ENCODE measurements at places on chromosomes 5 and 9.

- DNase-seq: no peak
Measured at GRCh38 chr9:38286357-38286756, 106.1 kb upstream of the ALDH1B1 start.

DNA sequence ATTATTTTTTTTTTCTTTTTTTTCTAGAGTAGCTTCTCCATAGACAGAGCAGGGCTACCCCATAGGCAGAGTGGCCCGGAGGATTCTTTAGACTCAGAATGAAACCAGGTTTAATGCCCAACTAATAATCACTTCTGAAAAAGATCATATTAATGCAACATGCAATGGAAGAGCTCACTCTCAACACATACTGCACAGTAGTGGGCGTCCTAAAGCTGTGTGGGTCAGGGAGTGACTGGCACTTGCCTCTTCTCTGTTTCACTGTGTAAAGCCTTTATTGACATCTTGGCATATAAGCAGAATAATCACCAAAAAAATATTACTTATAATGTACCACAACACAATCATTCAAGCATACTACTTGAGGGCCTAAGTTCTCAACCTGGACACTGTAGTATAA is 11.1 kb downstream of the PWWP2A start:
- no peak for DNase-seq

- peak; percentile 47 for DNase-seq
Measured at GRCh38 chr5:132294728-132295504, 722 bp downstream of the SLC22A4 start.

DNA sequence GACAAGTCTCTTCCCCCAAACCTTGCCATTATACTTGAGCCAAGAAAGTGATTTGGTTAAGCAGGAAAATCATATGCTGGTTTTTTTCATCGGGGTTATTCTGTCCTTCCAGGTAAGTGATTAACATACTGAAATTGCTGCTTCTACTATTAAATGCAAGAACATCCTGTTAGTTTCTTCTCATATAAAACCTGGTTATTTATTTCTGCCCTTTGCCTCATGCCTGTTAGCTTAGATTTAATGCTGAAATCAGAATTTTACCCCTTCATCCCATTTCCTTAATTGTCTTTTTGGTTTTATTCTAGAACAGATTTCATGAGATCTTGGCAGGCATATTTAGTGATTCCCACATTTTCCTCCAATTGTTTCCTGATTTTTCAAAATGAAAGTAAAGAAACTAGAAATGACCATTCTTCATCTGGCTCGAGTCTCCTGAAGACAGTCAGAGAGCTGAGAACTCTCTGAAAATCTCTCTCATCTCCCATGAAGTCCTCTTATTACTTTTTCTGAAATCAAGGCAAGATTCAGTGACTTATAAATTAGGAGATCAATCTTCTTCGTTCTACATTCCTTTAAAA is 132.9 kb downstream of the NFIB start:
- no peak for DNase-seq

DNA sequence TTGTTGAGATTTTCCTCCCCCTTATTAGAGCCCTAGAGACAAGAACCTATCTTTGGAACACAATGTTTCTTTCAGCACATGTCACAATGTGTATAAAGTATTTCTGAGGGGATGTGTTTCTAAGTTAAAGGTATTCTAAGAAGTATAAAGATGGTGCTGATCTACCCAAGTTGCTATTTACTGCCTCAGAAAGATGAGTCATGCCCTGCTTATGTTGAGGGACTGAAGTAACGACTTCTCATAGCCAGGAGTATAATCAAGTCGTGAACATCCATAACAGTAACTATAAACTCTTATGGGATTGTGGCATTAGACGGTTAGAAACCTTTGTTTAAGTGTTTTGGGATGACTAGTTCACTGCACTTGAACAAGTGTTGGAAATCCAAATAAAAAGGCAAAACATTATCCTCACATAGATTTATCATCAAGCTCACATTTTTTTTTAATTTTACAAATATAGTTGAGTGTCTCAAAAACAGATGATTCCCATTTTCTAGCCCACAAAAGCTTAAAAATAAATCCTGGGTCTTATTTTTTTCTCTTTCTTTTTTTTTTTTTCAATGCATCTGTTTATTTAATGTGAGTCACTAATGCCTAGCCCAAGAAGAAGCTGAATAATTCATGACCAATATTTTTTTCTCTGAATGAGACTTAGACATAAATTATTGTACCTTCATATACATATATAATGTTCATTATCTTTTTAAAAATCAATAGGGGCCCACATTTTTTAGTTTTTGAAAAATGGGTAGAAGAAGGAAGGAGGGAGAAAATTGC is 12.2 kb upstream of the TMEM252 start:
- DNase-seq: no peak

DNA sequence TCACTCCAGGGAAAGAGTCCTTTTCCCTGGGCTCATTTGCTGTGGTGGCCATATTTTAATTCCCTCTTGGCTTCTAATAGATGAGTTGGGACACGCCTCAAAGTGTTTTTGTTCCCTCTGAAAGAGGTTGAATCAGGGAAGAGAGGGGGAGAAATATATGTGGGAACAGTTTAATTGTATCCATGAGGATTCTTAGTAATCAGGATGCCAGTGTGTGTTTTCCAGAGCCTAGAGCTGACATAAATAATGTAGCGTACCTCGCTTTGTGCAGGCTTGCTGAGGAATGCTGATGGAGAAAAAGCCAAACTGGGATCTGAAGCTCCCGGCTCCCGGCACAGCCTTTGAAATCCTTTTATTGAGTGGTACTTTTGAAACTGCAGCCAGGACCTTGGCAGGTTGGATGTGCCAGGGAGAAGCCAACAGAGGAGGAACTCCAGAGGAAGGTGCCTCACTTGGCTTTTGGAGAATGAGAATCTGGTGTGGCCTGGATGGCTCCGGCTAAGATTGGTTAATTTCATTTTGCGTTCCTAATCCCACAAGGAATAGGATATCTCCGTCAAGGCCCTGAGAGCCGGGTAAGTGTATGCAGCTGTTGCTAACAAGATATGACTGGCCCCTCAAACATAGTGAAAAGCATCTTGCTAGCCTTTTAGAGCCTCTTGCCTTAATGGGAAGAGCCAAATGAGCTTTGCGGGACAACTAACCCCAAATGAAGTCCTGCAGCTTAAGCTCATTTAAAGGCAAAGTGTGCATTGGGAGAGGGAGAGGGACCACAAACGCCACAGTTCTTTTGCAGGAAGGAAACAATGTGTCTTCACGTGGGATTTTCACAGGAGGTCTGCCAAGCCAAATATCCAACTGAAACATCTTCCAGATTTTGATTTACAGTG is 471.1 kb upstream of the WWC1 start:
- no peak for DNase-seq

- DNase-seq: no peak
Measured at GRCh38 chr9:135078361-135078821, 9.1 kb upstream of the OLFM1 start.

GRCh38 chr5:64347309-64347708 is 158.5 kb upstream of the RGS7BP start:
- DNase-seq: no peak

DNA sequence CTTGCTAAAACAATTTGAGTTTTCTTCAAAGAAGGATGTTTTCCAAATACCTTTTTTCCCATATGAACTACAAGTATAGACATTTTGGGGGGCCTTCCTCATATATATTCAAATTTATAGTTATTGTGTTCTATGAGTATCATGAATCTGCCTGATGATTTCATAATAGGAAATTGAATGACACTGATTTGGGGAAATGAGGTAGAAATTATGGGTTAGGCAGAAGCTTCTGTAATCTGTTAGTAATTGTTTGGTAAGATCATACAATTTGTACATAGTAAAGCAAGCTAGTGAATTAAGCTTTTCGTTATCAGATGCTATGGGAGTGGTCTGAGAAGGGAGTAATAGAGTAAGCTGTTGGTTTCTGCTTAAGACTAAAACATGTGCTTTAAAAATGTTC is 98.0 kb downstream of the TRIO start:
- no peak for DNase-seq

DNA sequence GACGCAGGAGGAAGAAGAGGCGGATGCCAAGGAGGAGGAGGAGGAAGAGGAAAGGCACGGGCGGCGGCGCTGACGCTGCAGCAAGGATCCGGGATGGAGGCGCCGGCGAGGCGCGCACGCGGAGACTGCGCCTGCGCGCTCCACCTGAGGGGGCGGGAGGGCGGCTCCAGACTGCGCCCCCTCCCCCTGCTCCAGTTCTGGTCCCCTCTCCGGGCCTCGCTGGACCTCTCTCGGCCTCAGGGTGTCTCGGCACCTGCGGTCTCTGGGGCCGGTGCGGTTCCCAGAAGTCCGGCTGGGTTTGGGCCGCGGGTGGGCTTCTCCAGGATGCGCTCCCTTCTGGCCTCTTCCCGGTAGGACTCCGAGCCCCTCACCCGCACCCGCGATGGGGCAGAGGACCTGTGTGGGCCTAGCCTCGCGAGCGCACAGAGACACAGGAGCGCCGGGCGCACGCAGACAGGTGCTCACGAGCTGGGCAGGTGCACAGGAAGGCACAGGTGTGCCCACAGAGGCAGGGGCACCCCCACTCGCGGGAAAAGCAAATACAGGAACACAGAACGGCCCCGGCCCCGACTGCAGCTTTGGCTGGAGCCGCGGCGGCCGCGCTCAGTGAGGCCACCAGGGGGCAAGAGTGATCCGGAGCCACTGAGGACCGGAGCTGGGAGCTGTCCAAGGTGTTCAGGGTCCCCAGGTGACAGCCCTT is at the start of gene NPDC1:
Gene NPDC1, minus strand, starts transcription at position 90 of the 700 bp plus-strand sequence. CDS start 188 bp downstream, outside the sequence.
- DNase-seq: no peak

- no peak for DNase-seq
Measured at GRCh38 chr5:63805151-63805550, 157.1 kb downstream of the HTR1A start.

- DNase-seq: no peak
Measured at GRCh38 chr5:43209060-43209459, 17.0 kb downstream of the NIM1K start.

DNA sequence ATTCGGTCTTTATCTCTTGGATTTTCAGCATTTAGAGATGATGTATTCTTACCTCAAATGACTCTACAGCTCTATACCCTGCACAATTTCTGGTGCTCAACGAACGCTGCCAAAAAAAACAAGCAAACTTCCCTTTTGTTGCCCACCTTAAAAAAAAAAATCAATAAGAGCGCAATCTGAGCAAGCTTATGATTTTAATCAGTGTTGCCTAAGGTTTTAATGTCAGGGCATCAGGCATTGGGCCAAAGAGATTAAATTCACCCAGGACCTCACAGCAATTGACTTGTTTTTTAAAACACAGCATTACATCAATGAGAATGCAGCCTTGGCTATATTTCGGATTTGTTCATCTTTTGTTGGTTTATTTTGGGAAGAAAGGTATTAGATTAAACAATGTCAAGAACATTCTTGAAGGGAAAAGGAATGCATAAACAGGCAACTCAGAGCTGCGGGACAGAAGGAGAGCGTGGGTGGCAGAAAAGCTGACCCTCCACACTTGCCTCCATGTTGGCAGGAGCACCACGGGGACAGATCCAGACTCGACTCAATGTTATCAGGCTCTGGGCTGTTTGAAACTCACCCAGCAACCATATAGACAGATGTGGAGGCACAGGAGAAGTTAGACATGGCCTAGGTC is 127.5 kb upstream of the DAPK1 start:
- DNase-seq: no peak

- no peak for DNase-seq
Measured at GRCh38 chr9:93387791-93388190, 63.7 kb upstream of the FAM120A start.

DNA sequence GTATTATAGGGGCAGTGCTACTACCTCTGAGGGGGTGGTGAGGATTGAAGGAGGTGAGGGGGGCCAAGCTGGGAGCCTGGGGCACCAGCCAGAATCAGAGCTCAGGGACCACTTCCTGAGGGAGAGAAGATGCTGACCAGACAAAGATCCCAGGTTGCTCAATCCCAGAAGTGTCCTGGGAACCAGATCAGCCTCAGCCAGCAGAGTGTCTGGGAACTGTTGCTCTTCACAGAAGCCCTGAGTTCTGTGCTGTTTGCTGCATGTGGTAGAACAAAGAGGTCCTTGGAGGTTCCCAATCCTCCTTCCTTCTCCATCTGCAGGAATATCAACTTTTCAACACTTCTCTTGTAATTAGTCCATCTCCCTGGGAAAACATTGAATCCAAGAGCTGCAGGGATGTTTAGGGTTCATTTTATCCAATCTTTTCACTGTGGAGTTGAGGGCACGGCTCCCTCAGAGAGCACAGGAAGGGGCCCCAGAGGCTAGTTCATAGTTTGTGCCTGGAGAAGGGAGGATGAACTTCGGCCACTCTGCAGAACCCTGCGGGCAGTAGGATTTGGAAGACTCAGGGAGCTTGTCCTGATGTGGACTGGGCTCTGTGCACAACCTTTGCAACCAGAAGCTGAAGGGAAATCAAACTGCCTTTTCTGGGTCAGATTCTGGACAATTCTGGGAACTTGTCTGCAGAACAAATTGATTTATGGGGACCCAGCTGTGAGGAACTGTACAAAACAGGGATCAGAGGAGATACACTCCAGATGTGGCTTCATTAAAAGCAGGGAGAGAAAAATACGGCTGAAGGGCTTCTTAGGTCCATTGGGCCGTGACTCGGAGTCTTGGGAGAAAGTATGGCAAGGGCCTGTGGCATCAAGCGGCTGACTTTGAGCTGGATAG is 57.1 kb downstream of the GALNT12 start:
- DNase-seq: no peak

GRCh38 chr5:108760512-108760911 is 12.8 kb downstream of the FER start:
- DNase-seq: no peak

GRCh38 chr9:74078647-74079046 is 418.5 kb upstream of the RORB start:
- no peak for DNase-seq

- DNase-seq: no peak
Measured at GRCh38 chr5:98781964-98782363, 8.5 kb downstream of the RGMB start.

GRCh38 chr5:91954136-91954535 is 571.0 kb upstream of the ARRDC3 start:
- no peak for DNase-seq

- no peak for DNase-seq
Measured at GRCh38 chr9:116000748-116001329, 152.8 kb upstream of the PAPPA start.

DNA sequence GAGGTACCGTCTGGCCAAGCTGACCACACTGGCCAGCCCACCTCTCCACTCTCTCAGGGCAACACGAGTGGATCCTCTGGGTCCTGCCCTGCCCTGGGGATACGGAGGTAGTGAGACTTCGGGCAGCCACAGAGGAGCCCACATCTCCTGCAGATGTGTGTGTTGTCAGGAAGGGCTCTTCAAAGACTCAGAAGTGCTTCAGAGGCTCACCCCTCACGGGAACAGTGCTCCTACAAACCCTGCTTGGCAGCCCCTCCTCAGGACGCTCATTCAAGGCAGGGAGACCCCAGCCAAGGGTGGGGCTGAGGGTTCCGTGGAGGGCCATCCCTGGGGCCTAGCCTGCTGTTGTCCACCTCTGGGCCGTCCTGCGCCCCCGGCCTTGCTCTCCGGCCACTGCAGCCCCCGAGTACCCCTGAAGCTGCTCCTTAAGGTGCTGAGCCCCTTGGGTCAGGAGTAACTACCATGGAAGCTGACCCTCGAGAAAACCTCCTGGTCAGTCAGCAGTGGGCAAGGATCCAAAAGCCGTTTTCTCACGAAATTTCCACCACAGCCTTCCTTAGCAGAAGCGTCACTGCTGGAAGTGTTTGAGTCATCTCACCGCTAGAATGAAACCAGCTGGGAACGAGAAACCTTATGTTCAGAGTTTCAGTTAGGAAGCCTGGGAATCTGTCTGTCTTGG is 23.2 kb upstream of the LRRC14B start:
- DNase-seq: no peak

Measured in stimulated activated CD4-positive, alpha-beta T cell treated with anti-CD3 and anti-CD28 coated beads, TNF-alpha, amount 100 ng/mL, for 4 hours (primary cell).